ENCODE measurements at places on chromosomes 2 and 18.

DNA sequence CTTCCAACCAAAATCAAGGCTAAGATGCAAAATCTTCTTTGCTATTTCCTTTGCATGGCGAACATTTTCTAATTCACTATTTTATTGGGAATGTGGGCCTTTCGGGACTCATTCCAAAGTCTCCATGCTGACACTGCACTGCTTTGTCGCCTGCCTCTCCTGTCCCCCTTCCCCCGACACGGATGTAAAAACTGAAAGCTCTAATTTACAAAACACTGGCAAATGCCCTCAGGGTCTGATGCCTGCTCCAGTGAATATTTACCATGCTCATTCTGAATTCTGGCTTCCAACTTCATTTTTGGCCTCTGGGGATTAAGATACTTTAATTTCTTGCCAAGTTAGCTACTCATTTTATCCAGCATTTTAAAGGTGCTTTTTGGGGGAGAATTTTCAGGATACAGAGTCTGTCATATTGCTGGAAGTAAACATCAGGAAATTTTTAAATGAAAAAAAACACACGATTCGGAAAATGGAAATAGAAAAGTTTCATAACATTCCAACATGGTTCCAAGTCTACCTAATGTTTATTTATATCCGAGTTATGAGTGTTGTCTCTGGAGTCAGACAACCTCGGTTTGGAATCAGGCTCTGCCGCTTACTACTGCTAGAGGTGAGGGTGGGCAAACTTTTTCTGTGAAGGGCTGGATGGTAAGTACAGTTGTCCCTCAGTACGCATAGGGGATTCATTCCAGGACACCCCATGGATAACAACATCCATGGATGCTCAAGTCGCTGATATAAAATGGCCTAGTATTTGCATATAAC lies 14.6 kb upstream of the LTBP1 start:
- no peak for DNase-seq

GRCh38 chr2:147247749-147248148 lies 597.1 kb upstream of the ACVR2A start:
- no peak for DNase-seq

- DNase-seq, result no peak
Observed at GRCh38 chr2:23901966-23902846, 24.7 kb downstream of the ATAD2B start.

GRCh38 chr2:138689705-138690104 lies 90.5 kb downstream of the NXPH2 start:
- DNase-seq, result no peak

GRCh38 chr2:19900931-19901441 lies 797 bp downstream of the TTC32 start:
- DNase-seq, result no peak

DNA sequence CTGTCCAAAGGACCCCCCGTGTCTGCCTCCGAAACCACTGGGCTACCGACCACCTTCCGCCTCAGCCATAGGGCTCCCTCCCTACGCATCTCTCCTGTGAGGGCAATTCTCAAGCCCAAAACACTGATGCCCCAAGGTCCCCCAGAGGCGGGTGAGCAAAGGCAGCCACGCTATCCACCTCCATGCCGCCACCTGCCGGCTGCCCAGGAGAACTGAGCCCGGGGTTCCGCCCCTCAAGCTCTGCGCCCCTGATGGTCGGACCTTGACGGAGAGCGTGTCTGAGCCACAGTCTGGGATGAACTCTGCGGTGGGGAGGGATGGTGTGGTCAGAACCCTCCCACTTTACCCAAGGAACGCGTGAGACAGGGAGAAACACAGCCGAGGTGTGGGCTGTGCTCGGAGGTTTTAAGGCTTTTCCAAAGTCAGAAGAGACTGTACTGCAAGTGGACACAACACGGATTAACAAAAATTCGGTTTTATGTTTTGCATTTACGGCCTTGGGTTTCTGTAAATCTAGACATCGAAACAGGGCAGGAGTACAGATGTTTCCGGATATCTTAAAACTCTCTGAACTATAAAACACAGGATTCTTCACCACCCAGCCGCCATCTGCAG lies 114.1 kb downstream of the ZNF516 start:
- peak; percentile 35 for DNase-seq

DNA sequence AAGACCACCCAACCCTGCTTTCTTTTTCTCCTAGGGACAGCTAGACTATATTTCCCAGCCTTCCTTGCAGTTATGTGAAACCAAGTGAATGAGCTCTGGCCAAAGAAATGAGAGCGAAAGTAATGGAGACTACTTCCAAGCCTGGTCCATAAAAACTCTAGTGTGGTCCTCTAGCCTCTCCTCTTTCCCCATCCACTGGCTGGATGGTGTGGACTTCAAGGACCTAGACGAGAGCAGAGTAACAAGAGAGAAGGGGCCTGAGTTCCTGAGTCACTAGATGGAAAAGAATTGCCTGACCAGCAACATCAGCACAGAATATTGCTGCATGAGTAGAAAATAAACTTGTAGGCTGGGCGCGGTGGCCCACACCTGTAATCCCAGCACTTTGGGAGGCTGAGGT lies 2.9 kb upstream of the TMSB10 start:
- no peak for DNase-seq

DNA sequence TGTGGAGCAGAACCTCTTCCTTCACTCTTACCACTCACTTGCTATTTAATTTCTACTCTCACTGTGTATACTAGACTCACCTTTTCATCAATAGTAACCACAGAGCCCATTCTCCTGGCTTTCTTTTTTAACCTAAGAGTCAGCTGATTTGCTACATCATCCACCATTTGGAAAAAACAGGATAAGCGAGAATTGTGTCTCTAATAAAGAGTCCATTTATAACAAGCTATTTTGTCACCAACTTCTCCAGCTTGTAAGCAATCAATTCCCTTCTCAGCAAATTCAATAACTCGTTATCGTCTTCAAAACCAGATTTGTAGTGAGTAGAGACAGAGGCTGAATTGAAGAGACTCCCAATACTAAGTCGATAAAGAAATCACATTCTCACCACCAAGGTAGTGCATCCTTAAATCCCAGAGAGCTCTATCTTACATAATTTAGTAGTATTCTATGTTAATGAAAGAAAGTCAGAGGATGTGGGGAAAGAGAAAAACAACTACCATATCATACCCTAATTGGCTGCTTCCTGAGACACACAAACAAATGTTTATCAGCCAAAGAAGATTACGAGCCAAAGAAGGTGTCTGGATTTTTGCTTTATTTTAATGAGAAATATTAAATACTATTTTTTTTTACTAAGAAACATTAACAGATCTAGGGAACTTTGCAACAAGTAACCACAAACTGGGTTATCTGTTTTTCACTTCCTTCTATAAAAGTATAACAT lies 52.5 kb upstream of the SPTBN1 start:
- no peak for DNase-seq

DNA sequence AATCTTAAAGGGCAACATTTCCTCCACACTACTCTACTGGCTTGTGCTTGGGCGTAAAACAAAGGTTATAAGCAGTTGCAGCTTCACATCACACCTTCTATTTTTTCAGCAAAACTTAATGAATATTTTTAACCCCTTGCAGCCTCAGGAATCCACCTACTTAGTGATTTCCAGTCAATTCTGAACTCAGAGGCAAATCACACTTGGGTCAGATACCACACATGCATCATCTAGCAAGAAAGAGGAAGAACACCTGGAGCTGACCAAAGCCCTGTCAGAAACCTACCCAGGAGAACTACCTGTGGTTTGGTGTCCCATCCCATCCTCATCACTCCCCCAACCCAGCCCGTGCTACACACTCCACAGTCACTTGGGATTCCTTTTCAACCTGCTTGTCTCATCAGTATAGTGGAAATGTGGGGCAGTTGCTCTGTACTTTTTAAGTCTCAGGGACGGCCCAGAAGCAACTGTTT lies 25.5 kb downstream of the PIAS2 start:
- DNase-seq, result no peak

- no peak for DNase-seq
Observed at GRCh38 chr2:145036421-145037011, 516.6 kb upstream of the ZEB2 start.

DNA sequence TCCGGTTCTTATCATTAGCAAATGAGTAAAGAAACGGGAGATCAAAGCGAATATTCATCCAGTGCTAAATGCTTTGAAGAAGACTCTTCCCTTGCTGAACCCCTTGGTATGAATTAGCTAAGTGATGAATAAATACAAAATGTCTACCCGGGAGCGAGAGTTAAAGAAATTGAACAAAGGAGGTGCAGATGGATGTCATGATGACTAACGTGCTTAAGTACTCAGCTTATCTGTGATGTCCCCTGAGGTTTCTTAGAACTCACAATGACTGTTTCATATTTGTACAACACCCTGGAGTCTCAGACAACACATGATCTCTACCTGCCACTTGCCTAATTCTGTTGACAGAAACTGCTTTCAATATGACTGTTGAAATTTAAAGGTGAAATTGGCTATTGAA lies 148.5 kb downstream of the TMEM200C start:
- DNase-seq, result no peak
